CD4-positive, alpha-beta memory T cell (primary cell): ENCODE measurements at places on chromosomes 1 and 21.

GRCh38 chr1:162003830-162004215 lies 19.8 kb downstream of the OLFML2B start:
- no peak for DNase-seq

- no peak for DNase-seq
These were observed 91.6 kb downstream of the TBX19 start for GRCh38 chr1:168372307-168372706.

DNA sequence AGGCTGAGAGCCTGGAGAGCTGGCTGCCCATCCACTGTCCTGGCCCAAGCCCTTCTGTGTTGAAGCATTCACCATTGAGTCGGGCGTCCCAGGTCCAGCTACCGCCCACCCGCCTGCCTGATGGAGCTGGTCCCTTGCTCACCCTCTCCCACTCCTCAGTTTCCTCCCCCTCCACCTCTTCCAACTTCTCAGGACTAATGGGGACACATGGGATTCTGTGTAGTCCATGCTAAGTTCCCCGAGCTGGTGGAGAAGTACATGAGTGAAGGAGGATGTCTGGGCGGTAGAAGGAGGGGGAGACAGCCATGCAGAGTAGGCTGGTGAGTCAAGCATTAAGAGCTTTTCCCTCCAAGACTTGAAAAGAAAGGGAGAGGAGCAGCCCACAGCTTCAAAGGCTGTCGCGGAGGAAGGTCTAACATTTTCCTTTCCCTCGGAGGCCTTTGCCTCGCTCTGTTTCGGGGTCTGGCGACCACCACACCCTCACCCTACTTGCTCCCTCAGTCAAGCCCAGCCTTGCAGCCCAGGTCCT lies 561 bp downstream of the SLC26A9 start:
- no peak for DNase-seq

- DNase-seq = no peak
These were observed 154.3 kb downstream of the PDE4B start for GRCh38 chr1:65946960-65947359.

DNA sequence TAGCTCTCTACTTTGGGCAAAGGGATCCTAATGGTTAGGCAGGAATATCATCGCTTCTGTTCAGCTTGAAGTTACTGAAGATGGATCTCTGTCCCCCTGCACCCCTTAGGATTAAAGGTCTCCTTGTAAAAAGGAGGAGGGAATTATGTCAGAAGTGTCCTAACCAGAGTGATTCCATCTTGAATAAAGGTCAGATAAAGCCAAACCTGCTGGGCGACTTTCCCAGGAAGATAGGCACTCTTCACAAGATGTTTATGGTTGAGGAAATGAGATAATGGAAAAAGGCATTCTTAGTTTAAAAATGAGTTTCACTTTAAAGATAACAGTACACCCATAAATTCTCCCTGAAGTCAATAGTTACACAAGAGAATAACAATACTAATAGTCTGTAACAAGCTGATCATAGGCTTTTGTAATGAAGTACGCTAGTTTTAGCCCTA lies 1.7 kb upstream of the NENF start:
- no peak for DNase-seq

- DNase-seq = peak; percentile 86
These were observed 19.7 kb downstream of the BTG2 start for GRCh38 chr1:203325026-203325417.

DNA sequence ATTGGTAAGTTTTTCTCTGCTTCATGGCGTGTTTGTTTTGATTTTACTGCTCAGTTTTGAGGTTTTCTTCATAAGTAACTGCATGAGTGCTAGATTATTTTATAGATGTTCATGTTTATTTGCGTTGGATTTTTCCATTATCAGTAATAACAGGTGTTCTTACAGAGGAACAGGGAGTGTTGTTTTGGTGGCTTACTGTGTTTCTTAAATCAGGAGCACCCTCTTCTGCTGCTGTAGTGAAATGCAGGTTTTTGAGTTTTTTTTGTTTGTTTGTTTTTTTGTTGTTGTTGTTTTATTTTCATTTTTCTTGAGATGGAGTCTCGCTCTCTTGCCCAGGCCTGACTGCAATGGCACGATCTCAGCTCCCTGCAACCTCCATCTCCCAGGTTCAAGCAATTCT lies 32.6 kb downstream of the CTBS start:
- DNase-seq = no peak

GRCh38 chr1:93567255-93567918 lies 114.2 kb downstream of the BCAR3 start:
- no peak for DNase-seq

DNA sequence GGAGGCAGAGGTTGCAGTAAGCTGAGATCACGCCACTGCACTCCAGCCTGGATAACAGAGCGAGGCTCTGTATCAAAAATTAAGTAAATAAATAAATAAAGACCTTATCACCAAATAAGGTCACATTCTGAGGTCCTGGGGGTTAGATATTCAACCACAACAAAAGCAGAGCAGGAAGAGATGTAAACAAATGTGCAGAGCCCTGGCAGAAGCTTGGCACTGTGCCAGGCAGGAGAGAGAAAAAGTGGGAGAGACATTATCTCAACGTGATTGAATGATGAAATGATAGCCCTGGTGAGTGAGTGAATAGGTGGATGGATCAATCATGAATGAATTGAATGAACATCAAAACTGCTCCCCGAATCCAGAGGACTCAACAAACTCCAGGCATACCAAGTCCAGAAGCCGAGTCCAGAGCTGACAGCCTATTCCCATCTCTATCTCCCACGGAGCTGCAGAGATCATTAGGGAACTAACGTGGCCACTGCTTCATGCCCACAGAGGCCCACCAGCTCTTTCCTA lies 150.7 kb downstream of the TOMM20 start:
- no peak for DNase-seq
